ENCODE measurements at places on chromosomes 11 and 22. TPM values are rescaled to one million over a fixed set of nuclear protein-coding genes. Genes with fewer than 3 reads are reported as not detected.
A peak's percentile ranks its signal among the peaks of the same experiment; 100 is the strongest.

FZD4 gene
- 22.9 TPM for total RNA-seq

GRCh38 chr11:82978422-82979099 is 77.0 kb downstream of the DDIAS start:
- DNase-seq, result no peak

TRPM5 gene
- not detected for total RNA-seq

OR51E2 gene
- total RNA-seq, result not detected

DNA sequence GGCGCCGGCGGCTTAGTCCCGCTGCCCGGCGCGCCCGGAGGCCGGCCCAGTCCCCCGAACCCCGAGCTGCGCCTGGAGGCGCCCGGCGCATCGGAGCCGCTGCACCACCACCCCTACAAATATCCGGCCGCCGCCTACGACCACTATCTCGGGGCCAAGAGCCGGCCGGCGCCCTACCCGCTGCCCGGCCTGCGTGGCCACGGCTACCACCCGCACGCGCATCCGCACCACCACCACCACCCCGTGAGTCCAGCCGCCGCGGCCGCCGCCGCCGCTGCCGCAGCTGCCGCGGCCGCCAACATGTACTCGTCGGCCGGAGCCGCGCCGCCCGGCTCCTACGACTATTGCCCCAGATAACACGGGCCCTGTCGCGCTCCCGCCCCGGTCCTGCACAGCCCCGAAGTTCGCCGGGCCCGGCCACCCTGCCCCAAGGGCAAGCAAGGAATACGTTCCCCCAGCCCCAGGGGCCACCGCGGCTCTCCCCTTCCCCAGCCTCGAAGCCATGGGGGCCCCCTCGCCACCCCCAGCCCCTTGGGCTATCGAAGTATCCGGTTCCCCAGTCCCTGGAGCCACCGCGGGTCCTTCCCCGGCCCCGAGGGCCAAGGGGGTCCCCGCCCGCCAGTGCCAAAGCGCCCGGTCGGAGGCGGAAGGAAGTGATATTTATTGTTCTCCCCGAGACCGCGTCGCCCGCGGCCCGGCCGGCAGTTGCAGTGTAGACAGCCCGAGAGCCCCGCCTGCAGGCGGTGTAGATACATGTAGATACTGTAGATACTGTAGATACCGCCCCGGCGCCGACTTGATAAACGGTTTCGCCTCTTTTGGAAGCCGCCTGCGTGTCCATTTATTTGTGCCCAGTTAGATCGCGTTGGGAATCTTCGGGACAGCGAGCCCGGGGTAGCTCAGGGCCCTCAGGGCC is 6.2 kb downstream of the TBX1 start:
- no peak for DNase-seq

DNAJB7 gene
- total RNA-seq, result not detected

DNA sequence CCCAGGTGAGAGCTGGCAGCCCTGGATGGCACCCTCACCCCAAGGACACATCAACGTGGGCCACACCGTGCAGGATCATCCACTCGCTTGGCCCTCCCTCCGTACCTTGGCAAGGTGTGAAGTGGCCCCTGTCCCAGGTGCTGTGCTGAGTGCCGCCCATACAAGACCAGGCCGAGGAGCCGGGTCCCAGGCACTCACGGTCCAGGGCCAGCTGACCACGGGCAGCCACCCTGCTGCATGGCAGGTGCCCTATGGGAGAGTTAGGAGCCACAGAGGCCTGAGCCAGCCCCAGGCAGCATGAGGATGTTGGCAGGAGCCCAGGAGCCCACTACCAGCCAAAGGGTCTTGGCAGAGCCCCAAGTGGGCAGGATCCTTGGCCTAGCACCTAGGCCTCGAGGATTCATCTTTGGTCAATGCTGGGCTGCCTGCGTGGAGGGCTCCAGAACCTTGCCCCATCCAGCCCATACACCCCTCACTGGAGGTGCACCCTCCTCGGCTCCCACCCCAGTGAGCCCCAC is 19.6 kb downstream of the RTN4R start:
- no peak for DNase-seq

LRRC55 gene
- total RNA-seq, result not detected

DNA sequence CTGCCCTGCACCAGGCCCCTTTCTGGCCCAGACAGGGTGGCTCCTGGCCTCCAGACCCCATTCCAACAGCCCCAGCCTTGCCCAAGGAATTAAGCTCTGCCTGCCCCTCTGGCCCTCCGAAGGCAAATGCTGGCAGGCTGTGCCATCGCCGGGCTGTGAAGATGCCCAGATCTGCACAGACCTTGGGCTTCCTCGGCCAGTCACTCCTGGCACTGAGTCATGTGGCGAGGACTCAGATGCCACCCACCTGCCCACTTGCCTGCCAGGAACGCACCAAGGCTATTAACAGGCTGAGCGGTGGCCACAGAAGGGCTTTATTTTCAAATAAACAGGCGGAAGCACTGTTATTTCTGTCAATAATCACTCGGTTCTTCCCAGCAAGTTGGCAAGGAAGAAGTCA is 50.3 kb upstream of the TTLL12 start:
- no peak for DNase-seq

MMP13 gene
- total RNA-seq, result not detected

DNA sequence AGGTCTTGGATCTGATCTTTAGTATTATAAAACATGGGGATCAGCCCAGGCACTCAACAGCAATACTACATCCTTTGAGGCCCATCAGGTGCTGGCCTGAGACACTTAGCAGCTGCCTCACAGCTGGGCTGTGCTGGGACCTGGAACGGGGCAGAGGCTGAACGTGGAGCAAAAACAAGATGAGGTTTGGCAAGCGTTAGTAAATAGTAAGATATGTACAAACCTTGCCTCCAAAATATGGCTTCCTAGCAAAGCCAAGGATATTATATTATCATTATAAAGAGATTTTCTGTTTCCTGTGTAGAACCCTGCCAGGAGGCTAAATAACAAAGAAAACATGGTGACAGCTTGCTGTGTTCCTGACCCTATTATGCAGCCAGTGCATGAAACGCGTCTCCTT is 60.0 kb upstream of the SPON1 start:
- no peak for DNase-seq

GRCh38 chr11:91921974-91922373 is 302.6 kb upstream of the FAT3 start:
- no peak for DNase-seq

GRCh38 chr11:70251659-70252321 is 18.7 kb upstream of the PPFIA1 start:
- DNase-seq, result no peak

CTSC gene
- 729 TPM for total RNA-seq

DNA sequence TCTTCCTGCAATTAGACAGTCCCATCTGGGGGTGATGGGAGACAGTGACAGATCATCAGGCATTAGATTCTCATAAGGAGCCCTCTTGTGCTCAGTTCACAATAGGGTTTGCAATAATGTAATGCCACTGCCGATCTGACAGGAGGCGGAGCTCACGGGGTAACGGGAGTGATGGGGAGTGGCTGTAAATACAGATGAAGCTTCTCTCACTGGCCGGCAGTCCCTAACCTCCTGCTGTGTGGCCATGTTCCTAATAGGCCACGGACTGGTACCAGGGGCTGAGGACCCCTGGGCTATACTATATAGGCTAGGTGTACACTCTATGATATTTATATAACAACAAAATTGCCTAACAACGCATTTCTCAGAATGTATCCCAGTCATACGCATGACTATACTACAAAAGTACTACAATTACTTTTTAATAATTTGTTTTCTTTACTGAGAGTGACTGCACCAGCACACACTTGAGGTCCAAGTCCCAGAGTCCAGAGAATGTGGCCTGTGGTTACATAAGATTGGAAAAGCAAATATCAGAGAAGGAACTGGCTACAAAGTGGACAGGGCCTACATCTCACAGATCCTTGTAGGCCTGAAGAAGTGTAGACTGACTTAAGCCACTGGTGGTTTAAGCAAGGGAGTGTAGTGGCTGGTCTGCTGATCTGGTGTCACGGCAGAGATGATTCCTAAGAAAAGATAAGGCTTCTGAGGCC is 200.0 kb downstream of the LARGE1 start:
- DNase-seq, result no peak

DNA sequence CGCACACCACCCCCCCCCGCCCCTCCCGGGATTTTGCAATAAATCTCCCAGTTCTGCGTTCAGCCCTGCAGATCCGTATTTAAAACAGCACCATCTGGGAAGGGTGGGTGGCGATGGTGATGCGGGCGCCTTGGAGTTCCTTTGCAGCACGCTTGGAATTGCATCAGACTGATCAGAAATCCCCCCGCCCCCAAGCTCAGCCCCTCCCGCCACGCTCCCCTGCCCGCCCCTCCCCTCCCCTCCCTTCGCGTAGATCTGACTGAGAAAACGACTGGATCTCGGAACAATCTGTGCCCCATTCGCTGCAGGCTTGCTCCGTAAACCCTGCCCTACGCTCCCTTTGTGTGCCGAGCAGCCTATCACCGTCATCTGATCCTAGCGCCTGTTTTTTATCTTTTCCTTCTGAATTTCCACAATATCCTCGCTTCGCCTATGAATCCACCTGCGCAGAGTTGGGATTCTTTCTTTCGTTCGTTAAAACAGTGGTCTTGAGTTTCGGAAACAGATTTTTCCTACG is 18.1 kb upstream of the BDNF start:
- peak; percentile 80 for DNase-seq

DNA sequence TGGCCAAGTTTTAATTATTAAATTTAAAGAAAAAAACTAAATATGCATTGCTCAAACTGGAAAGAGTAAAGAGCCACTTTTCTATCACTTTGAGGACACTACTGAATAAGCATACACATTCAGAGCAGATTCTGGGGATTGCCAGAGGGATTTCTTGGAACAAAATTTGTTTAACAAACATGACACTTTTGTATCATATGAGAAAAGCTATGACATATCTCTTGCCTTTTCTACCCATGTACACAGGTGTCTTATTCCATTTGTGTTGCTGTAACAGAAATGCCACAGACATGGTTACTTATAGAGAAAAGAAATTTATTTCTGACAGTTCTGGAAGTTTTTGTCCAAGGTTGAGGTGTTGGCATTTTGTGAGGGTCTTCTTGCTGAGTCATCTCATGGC is 13.5 kb upstream of the USP28 start:
- no peak for DNase-seq

GRCh38 chr11:2928605-2929530 is at the start of gene PHLDA2:
Gene PHLDA2, minus strand, starts transcription at chr11:2929420. Its CDS starts 56 bp downstream, at chr11:2929364.
- peak; percentile 28 for DNase-seq

DNA sequence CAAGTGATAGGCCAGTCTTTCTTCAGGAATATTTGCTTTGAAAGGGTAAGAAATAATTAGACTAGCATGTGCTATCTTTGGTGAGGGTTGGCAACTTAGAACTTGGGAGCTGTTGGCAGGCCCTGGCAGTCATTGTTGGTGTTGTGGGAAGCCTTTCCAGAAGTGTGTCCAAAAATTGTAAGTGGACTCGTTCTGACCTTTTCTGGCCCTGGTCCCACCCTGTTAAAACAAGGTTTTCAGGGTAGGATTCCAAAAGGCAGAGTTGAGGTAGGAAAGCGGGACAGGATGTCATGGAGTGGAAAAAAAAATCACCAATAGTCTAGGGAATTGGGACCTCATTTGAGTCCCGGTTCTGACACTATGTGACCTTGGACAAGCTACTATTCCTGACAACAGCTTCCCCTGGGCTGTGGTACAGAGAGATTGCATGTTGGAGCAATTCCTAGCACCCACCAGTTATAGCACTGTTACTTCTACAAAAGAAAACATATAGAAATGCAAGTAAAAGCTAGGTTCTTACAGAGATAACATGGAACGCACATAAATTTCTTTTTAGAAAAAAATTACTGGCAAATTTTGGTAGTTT is 299.3 kb upstream of the DDI1 start:
- DNase-seq, result no peak

- DNase-seq, result no peak
These were observed 47.7 kb downstream of the SLC35F2 start for GRCh38 chr11:107810875-107811274.

GRCh38 chr11:69295079-69295994 is 1.4 kb downstream of the MYEOV start:
- DNase-seq, result no peak

DNA sequence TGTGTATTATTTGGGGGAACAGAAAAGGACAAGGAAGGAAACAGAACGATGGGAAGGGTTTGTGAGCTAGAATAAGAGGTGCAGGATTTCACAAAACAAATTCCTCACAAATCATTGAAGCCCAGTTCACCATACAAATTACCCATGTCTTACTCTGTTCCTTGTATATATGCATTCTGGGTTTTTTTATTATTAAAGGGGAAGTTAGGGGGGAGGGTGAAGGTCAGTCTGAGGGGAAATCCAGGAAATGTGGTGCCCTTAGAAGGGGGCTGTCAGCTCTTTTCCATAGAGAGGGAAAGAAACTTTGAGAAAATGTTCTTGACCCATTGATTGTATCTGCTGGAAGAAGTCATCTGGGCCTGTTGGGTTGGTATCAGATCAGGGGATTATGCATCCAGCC is 90.8 kb downstream of the RNF169 start:
- no peak for DNase-seq

DNA sequence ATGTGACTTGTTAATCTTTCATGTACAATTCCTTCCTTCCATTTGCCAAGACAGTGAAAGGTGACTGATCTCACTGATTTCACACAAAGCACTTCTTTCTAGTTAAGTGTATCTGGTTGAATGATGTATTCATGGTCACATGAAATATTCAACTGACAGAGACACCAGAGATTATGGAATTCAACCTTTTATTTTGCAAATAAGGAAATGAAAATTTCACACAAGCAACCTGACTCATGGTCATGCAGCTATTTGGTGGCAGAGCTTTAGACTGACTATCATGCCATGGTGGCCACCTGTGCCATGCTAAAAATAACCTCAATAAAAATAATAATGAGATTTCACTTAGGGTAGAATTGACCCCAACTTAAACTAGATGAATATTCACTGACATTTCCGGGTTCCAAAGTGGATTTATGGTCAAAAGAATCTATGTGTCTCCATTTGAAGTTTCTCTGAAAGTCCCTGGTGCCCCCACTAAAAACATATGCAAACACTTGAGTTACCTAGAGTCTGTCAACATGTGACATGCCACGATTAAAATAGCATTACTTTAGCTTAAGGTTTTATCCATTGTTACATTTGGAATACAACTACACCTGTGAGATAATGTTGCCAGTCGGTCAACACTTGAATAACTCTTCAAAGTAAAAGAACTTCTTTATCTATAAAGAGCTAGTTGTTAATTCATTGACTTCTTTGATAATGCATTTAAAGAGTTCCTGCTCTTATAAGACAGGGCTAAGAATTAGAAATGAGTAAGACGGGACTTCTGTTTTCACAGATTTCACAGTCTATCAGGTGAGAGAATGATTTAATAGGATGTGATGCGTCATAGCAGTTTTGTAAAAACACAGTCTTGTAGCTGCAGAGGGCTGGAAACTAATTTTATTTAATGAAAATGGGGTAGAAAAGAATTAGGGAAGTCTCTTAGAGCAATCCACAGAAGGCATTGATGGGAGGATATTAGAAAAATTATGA is 94.6 kb upstream of the OR9G4 start:
- no peak for DNase-seq

SLC22A6 gene
- not detected for total RNA-seq

GRCh38 chr11:267491-267994 is 10.7 kb upstream of the NLRP6 start:
- DNase-seq, result peak; percentile 20

All from NCI-H460 (cell line).